Glutamatergic neuron (in vitro differentiated cells): ENCODE measurements at places on chromosomes 16 and 17. TPM values are rescaled to one million over a fixed set of nuclear protein-coding genes. Genes with fewer than 3 reads are reported as not detected.

DNA sequence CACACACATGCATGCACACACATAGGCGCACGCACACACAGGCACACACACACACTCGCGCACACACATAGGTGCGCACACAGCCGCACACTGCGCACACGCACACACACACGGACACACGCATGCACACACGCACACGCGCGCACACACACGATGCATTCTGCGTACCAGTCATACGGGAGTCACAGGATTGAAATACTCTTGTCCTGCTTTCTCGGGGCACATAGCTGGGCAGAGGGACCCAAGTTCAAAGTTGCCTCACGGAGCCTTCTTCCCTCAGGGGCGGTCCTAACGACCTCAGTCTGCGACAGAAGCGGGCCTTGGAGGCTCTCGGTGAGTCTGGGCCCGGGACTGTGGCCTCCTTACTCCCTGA, 56.0 kb downstream of the MRM1 start:
- DNase-seq: no peak

DNA sequence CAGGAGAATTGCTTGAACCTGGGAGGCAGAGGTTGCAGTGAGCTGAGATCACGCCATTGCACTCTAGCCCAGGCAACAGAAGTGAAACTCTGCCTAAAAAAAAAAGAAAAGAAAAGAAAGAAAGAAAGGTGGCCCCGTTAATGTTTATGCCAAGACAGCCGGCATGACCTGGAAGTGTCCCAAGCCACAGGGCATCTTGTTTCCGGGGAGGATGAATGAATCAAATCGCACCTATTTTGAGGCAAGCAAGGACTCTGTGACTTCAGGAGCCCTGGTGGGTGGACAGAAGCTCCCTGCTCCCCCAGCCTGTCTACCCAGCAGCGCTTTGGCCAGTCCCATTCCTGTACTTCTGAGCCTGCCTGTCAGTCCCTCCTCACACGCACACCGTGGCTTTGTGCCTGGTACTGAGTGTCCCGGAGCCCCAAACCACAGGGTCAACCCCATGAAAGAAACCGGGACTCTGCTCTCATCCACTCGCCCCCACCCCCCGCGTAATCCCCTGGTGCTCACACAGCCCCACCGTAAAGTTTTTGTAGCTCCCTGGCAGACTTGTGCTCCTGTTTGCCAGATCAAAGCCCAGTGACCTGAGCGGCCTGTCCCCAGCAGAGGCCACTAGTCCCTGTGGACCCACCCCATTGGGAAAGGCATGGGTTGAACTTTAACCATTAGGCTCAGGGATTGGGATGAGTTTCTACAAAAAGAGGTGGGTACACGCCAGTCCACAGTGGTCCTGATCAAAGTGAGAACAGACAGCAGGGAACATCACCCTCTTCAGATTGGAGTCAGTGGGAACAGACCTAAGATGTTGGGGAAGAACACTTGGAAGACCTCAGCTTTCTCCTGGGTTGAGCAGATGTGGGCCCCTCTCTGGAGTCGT, 19.3 kb downstream of the CD2BP2 start:
- DNase-seq: no peak

- DNase-seq: no peak
Measured at GRCh38 chr17:58380207-58381123, 28.5 kb upstream of the SUPT4H1 start.

DNA sequence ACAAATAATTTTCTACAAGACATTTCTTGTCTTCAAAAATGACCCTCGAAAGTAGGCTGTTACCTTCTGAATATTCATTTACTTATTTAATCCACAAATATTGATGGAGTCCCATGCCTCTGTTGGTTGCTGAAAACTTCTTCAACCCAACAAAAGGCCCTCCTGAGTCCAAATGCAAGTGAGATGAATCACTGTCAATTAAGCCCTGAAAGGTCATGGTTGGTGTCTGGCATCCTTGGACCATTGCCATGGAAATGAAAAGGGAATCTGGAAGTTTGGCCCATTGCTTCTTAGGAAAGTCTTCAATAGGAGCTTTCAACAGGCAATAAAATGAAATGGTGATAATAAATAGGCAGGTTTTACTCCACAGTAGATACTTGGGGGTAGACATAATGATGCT, 364.7 kb upstream of the DYNLRB2 start:
- DNase-seq: no peak

DNA sequence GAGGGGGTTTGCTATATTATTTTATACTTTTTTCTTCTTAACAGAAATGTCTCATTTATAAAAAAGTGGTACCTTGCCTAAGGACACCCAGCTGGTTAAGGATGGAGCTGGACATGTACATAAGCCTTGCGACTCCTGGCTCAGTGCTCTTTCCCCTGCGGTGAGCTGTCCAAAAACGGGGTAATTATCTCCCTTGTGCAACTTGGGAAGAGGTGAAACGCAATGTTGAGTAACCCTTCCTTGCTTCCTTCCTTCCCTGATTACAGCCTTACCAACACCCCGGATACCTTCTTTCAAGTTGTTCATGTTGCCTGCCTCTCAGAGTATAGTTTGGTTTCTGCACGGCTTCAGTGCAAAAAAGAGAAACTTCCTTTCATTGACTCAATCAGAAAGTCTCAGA, 94.1 kb upstream of the XYLT1 start:
- no peak for DNase-seq

DNA sequence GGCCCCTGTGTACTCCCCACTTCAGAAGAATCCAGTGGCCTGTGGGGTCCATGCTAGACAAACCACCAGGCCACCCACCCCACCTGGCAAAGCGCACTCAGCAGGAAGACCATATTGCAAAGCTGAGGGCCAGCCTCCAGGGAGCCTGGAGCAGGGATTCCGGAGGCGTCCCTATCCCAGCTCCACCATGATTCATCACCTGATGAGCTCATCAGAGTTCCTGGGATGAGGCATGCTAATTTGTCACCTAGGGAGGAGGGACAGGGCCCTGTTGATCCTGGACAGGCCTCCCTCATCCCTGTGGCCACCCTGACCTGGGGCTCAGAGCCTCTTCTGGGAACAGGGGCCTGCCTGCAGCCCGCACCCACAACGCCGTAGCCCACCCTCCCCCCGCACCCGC, 131.6 kb upstream of the PLCG2 start:
- no peak for DNase-seq

DNA sequence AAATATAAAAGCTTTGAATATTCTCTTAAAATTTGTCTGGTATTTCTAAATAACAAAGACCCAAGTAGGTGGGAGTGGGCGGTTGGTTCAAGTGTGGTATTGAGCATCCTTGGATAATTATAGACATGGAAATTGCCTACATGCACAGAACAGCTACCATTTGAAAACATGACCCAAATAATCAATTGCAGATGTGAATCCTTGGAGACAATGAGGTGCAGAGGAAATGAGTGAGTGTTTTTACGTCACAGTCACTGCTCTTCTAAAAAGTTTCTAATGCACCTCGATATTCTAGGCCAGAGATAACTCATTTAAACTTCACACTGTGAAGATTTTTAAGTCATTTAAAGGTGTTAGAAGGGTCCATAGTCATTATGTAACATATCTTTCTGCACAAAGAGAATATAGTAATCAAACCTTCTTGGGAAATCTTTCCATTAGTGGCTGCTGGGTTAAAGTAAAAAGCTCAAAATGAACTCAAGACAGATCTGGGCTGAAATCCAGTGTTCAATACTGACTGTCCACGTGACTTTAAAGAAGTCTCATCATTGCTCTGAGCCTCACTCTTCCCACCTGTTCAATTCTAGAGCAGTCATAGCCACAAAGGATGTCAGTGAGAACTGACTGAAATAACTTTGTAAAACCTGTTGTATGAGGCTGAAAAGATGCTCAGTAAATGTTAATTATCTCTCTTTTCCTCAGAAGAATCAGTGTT, 144.5 kb downstream of the CDH11 start:
- no peak for DNase-seq

DNA sequence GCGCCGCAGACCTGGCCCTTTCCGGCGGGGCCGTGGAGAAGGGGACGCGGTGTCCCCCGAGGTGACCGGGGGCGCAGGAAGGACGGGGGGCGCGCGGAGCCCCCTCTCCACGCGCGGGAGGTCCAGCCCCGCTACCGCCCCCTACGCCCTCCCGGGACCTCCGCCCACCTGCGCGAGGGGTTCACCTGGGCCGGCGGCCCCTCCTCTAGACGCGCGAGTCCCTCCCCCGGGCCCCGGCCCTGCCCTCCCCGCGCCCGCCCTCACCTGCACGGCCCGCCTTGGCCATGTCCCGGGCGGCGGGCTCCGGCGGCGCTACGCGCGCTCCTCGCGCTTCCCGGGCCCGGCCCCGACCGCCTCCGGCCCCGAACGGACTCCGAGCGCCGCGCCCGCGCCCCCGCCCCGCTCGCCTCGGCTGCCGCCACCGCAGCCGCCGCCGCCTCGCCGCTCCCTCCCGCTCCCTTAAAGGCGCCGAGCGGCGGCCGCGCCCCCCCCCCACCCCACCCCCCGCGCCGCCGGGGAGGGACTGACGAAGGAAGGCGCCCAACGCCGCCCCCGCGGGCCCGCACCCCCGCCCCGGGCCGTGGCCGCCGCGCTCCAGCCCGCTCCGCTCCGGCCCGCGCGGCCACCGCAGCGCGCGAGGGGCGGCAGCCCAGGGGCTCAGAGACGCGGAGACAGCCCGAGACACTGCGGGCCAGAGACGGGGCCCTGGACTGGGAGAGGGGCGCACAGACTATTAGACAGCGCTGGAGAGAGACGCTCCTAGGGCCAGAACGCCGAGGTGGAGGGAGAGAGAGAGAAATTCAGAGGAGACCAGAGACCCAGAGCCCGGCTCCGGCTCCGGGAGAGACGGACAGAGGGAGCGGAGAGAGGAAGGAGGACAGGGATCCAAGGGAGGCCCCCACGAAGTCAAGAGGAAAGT, at the start of gene PITPNM3:
Gene PITPNM3, minus strand, starts transcription at position 435 of the 919 bp plus-strand sequence. Its CDS starts 149 bp downstream, at position 286.
- DNase-seq: peak; percentile 50

- no peak for DNase-seq
Measured at GRCh38 chr17:13474073-13474800, 127.5 kb downstream of the HS3ST3A1 start.

DNA sequence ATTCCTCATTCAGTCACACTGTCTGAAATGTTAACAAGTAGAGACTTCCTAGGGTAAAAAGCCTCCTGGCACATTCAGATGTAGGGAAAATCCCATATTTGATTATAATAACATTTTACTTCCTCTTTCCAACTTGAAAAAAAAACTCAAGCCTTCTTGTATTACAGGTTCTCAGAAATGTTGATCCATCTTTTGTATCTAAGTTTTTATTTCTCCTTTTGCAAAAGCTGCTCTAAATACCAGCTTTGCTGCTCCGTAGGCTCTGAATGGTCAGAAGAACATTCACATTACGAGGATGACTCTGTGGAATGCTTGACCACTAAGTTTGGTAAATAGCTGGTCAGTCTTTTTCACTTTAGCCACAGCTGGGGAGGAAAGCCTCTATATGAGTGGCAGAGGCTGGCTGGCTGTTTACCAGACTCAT, 13.2 kb upstream of the HEATR6 start:
- no peak for DNase-seq

- no peak for DNase-seq
Measured at GRCh38 chr17:72754513-72754912, 338.0 kb downstream of the SLC39A11 start.

DNA sequence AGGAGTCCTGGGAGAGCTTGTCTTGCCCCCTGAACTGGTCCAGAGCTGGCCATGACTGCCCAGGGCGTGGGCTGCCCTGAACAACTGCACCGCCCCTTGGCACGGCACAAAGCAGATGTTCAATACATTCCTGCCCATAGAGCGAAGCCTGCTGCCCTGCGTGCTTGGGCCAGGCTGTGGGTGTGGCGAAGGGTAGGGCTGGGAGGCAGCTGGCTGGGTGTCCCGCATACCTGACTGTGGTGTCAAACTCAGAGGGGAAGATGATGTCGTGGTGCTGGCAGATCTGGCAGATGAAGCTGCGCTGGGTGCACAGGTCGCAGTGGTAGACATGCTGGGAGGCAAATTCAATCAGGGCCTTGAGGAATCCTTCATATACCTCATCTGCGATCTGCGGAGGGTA, 124.2 kb upstream of the SMURF2 start:
- no peak for DNase-seq

DNA sequence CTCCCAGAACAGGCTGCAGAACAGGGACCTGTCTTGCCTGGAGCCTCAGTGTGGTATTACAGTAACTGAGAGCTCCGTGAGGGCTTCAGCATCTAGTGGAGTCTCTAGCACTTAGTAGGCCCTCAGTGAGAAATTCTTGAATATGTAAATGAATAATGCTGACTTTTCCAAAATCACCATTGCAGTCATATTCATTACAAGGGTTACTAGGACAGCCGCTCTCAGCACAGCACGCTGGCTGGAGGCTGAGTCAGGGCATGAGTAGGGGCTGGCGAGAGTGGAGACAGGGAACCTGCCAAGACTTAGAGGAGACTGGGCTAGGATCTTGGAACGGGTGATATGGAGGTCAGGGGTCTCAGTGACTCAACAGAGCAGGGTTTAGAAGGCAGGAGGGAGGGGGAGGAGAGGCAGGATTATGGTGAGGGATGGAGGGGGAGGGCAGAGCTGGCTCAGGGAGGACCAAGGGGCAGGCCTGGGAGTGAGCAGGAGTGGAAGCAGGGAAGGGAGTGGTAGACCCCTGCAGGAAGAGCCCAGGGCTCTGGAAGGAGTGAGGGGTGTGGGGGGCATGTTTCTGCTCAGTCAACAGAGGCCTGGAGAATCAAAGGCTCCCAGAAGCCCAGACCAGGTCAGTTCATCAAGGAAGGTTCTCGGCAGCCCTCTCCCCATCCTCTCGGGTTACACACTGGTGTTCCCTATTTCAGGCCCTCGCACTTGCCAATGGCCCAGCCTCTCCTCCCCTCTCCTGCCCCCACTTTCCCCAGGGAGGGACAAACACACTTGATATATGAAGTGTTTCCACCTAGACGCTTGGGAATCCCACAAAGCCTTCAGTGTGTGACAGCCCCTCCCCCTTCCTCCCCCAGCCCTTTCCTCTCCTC, 42.3 kb downstream of the FZD2 start:
- DNase-seq: no peak

The KIAA0513 gene
- 56.1 TPM for total RNA-seq

The KRT20 gene
- not detected for total RNA-seq

The SALL1 gene
- 35.7 TPM for total RNA-seq

The CRISPLD2 gene
- total RNA-seq: 9.0 TPM

The KLHL10 gene
- total RNA-seq: not detected
